ENCODE measurements at places on chromosomes 5 and 9. TPM values are rescaled to one million over a fixed set of nuclear protein-coding genes. Genes with fewer than 3 reads are reported as not detected.

Gene LCN1
- not detected for total RNA-seq

Gene RANBP3L
- 22.2 TPM for total RNA-seq

Gene HTR1A
- not detected for total RNA-seq

Gene RORB
- 1.0 TPM for total RNA-seq

Gene PFN3
- not detected for total RNA-seq

Gene SPINK6
- total RNA-seq, result not detected

Gene TMEM171
- 0.64 TPM for total RNA-seq

Gene GCNT1
- 16.5 TPM for total RNA-seq

Gene GPR150
- 1.4 TPM for total RNA-seq

All from breast epithelium (tissue), 4 donors.